RWPE2 (cell line): ENCODE measurements at places on chromosomes 7 and 10.
A peak's percentile ranks its signal among the peaks of the same experiment; 100 is the strongest.

DNA sequence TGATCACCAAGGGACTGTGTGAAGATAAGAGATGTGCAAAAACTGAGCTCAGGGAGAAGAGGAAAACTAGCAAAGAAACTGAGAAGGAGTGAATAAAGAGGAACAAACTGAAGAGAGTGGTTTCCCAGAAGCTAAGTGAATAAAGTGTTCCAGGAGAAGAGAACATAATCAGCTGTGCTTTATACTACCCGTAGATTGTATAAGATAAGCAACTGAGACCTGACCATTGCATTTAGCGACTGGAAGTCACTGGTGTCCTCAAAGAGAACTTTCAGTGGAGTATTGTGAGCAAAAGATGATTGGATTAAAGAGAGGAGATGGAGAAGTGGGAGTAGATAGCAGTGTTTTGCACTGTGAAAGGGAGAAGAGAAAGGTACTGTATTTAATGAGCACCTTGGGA lies 14.6 kb downstream of the PHTF2 start:
- DNase-seq, result no peak

- no peak for DNase-seq
These were observed 454.5 kb upstream of the FZD8 start for GRCh38 chr10:36096576-36096975.

- no peak for DNase-seq
These were observed 154.2 kb downstream of the EGFR start for GRCh38 chr7:55172881-55173609.

DNA sequence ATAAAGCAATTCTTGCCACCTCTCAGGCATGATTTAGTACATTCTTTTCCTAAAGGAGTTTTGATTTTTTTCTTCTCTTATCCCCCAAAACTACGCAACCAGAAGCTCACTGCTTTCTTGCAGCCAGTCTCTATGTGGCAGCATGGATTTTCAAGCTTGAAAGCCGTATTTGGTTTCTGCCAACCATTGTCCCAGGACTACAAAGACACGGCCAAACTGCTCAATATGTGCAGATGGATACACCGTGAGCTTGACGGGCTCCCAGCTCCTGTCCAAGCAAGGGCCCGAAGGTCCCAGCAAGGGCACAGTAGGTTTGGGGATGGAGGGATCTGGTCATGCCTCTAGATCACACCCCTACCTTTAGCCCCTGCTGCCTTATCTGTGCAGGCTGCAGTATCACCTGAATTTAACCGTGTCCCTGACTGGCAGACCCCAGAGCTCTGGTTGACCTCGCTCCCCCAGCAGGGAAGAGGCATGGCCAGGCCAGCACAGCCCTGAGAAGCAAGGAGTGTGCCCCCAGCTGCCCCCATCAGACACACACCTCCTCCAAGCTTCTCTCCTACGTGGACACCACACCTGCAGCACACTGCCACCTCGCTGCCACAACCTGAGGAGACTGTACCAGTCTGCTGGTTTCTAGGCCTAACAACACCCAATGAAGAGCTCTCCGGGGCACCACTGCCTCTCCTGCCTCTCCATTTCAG lies 86.8 kb downstream of the COBL start:
- no peak for DNase-seq

DNA sequence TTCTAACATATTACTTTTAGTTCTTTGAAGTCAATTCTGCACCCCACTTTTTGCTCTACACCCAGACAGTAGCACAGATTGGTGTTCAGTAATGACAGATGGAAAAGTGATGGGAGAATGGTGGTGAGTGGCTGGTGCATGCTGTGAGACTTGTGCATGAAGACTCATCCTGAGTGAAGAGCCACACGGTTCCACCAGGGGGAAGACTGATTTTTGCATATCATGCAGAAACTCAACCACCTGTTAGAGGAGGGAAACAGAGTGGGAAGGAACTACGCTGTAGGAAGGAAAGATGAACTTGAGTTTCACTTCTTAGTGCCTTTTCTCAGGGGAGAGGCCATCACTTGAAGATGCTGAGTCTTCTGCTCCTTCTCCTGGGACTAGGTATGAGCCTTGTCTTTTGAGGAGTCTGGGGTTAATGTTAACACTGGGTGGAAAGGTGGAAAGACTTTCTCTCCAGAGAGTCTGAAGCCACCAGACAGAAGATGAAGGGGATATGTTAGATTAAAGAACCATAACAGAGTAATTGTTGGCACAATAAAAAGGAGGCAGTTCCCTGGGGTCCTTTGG lies 9.3 kb upstream of the PRSS1 start:
- no peak for DNase-seq

DNA sequence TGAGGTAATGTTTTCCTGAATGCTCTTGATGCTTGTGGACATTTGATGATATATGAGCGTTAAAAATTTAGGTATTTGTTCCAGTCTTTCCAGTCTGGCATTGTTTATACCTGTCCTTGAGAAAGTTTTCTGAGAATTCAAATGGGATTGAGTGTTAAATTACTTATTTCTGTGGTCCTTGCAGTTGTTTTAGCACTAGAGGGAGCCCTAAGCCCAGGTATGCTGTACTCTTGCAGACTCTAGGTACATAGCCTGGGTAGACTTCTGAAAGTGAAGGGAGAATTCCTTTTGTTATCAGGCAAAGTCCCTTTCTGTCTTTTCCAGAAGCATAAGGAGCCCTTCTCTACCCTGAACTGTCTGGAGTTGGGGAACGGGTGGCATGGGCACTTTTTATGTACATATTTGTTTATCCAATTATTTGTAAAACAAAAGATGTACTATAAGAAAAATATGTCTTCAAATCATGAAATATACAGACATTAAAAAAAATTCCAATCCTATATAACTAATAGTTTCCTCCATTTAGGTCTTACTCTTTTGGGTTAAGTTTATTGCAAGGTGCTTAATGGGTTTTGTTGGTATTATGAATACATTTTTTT lies 262.1 kb downstream of the ATRNL1 start:
- DNase-seq, result no peak

- DNase-seq, result no peak
These were observed 27.3 kb upstream of the CYP3A5 start for GRCh38 chr7:99707096-99707495.

DNA sequence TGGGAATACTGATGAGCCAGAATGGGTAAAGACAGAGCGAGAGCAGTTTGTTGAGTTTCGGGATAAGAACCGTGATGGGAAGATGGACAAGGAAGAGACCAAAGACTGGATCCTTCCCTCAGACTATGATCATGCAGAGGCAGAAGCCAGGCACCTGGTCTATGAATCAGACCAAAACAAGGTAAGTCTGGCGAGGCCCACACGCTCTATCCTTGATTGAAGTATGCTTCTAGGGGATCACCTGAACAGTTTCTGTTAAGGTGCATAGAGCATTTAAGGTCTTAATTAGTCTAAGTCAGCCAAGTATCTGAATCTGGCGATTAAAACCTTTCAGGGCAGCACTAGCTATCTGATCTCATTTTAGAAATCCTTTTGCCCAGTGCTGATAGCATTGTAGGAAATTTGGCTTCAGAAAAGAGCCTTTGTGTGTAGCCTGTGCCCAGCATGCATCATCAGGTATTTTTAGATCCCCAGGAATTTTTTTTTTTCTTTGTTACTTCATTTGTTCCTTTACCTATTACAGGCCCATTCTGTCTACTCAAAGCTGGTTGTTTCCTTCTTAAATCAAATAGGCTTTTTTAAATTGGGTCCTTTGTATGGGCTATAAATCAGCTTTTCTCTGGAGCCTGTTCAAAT lies 8.0 kb downstream of the OPN1SW start:
- DNase-seq, result no peak

GRCh38 chr10:72466018-72466417 lies 111.3 kb upstream of the DNAJB12 start:
- no peak for DNase-seq

DNA sequence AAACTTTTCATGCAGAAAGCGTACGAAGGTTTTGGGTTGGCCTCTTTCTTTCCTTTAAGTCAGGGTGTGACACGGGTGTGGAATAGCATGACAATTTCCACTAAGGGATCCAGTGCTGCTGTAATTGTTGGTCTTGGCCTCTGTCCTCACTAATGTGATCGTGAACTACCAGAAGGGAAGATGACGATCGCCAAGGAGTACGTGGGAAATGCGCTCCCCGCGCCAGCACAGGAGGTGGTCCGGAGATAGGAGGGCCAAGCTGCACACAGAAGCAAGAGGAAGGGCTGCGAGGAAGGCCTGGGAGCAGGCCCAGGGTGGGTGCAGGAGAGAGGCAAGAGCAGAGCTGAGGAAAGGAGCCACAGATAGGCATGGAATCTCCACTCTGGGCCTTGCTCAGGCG lies 79.7 kb upstream of the PODXL start:
- no peak for DNase-seq

GRCh38 chr10:114767101-114767985 lies 54.2 kb upstream of the FHIP2A start:
- no peak for DNase-seq

- peak; percentile 89 for DNase-seq
These were observed 28.2 kb downstream of the MINDY4 start for GRCh38 chr7:30799206-30799975.

DNA sequence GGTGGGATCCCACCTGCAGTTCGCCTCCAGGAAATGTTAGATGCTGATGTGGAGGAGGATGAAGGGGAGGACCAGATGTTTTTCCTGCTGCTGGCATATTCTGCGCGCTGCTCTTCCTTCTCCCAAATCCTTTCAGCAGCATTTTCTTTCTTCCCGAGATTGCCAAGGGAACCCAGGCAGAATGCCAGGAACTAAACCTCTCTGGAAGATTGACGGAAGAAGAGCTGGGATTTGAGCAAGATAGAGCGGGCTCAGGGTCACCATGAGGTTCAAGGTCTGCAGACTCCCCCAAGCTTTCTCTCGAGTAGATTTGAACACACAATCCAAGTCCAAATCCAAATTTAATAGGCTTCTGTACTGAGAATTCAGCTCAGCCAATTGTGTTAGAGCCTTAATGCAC lies 345.2 kb upstream of the C7orf33 start:
- no peak for DNase-seq

GRCh38 chr10:59954296-59954695 lies 47.9 kb upstream of the CCDC6 start:
- DNase-seq, result no peak

- no peak for DNase-seq
These were observed 84.7 kb downstream of the SNX10 start for GRCh38 chr7:26376175-26376917.

DNA sequence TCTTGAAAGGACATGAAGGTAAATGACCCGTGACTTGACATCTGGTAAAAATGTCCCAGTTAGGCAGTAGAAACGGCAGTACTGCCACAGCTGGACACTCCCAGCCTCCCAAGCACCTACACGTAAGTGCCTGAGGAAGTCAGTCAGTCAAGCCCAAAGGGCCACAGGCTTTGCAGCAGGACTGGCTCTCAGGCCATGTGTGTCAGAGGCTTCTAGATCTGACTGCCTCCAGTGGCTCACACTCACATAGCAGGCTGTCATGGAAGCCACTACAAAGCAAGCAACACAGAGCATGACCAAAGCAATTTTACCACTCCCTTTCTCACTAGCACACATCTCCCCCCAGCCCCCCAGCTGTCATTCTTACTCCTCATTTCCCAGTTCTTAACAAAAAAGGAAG lies 17.8 kb upstream of the CCNJ start:
- no peak for DNase-seq

DNA sequence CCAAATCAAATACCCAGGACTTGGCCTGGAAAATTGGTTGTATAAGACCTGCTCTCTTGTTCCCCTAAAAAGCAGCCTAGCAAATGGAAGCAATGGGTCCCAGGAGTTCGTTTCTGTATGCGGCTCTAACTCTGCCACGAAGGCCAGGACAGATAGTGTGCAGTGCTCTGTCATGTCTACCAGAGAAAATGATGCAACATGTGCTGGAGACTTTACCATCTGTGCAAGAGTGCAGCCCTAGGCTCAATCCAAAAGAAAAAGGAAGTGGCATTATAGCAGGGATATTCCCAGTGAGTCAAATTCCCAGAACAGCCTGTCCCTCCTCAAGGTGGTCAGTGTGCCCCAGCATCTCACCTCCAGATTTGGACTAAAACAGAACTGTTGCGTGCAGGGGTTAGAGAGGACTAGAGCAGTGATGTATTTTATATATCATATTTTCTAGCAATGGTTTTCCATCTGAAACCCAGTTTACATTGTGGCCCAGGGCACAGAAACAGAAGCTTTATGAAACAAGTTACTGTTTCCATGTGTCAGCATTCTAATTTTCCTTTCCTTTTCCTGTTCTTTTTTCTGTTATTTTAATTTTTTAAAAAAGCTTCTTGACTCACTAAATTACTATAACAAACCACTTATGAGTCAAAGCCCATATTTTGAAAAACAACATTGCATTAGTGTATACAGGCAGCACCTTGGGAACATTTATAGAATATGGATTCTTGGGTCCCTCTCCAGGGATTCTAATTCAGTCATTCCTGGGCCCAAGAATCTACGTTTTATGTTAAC lies 311.2 kb downstream of the RNLS start:
- DNase-seq, result no peak

GRCh38 chr10:110380293-110380692 lies 75.6 kb upstream of the SMNDC1 start:
- DNase-seq, result no peak

GRCh38 chr7:128381161-128381821 lies 19.8 kb upstream of the PRRT4 start:
- no peak for DNase-seq

- peak; percentile 48 for DNase-seq
These were observed 14.8 kb upstream of the INPP5A start for GRCh38 chr10:132522521-132523411.
